ENCODE measurements at places on chromosomes 5 and 9.

- DNase-seq, result no peak
Observed at GRCh38 chr5:126647071-126647470, 46.3 kb downstream of the PHAX start.

DNA sequence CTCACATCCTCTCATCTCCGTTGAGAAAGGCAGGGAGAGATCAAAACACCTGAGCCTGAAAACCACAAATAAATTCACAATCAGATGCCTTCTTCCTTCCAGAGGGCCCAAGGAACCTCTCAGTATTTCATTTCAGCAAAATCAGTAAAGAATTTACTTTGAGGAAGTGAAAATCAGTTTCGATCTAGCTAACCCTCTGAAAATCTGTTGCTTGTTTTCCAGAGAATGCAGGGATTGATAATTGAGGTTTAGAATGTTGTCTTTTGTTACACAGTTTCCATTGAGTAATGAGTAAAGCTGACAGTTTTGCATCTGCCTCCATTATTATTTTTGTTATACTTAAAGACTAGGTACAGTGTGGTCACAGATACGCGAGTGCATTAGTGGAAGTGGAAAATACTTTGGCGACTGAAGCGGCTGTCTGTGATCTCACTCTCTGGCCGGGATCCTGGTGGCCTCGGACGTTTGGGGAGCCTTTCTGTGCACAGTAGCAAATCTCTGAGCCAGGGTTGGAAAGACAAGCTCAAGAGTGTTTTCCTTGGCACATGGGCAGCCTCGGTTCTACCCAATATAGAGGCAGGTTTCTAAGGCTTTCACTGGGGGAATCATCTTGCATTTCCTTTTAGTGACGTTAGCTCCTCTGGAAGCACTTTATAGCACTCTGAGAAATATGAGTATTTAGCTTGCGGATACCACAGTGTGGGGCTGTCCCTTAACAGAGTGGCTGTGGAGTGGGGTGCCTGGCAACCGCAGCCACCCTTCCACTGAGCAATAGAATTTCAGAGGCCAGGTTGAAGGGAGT lies 32.2 kb upstream of the ANGPTL2 start:
- DNase-seq, result no peak

DNA sequence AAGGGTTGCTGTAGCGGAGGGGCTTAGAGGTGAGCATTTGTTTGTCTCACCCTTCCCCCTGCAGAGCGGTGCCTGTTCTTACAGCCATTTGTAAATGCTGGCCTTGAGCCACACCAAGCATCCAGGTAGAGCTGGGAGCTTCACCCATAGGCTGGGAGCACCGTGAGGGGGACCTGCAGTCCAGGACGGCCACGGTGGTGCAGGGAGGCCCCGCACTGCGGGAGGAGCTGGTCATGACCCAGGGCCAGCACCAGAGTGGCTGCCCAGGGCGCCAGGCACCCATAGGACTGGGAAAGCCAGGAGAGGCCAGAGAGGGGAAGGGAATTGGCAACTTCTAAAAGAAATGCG lies 197.3 kb upstream of the ADAMTS16 start:
- no peak for DNase-seq

- no peak for DNase-seq
Observed at GRCh38 chr9:27059412-27059811, 49.6 kb upstream of the TEK start.

- DNase-seq, result no peak
Observed at GRCh38 chr5:10059556-10059955, 190.1 kb downstream of the ATPSCKMT start.

GRCh38 chr5:171577042-171577758 lies 157.8 kb downstream of the FGF18 start:
- DNase-seq, result no peak

DNA sequence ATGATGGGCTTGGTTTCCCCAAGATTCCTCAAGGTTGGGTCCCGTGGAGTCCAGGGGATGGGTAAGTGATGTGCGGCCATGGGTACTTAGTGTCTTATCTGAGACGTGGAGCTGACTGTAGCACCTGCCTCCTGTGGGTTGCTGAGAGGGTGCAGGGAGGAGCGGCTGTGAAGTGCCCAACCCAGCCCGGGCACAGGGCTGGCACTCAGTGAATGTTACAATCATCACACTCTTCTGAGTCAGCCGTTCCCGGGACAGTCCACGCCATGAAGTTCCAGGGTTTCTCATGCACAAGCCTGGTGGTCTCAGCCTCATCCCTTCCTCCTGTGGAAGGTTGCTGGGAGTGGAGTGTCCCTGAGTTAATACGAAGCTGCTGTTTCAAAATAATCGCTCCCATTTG lies 29.1 kb downstream of the NTNG2 start:
- no peak for DNase-seq

DNA sequence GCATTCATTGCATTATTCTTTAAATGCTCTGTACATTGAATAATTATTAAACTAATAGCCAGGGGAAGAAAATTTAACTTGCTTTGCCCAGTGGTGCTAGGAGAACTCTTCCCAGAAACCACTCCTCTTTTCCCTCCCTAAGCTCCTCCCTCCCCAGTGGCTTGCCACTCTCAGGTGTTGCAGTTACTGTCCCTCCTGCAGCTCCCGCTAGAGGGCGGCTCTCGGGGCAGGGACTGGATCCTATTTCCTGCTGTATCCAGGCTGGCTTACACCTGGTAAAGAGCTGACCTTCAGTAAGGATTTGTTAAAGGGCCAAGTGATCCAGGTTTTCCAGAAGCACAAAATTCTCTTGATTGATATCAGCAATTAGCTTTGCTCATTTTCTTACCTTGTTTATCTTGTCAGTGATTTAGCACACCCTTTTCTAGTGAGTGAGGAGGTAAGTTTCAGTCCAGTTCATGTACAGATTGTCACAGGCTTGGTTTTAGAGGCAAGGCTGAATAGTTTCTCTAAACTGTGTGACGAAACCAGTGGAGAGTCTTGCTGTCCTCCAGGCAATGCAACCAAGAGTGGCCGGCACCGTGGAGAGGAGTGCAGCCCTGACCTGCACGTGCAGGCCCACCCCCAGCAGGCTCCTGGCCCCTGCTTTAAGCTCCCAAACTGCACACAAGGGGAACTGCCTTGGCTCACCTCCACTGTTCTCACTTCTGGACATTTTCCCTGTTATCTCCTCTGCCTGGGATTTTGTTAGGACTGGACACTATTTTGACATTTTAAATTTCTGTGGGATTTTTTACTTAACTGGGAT lies 423.8 kb downstream of the SPOCK1 start:
- DNase-seq, result no peak

GRCh38 chr9:121857928-121858327 lies 206.5 kb downstream of the DAB2IP start:
- DNase-seq, result no peak

DNA sequence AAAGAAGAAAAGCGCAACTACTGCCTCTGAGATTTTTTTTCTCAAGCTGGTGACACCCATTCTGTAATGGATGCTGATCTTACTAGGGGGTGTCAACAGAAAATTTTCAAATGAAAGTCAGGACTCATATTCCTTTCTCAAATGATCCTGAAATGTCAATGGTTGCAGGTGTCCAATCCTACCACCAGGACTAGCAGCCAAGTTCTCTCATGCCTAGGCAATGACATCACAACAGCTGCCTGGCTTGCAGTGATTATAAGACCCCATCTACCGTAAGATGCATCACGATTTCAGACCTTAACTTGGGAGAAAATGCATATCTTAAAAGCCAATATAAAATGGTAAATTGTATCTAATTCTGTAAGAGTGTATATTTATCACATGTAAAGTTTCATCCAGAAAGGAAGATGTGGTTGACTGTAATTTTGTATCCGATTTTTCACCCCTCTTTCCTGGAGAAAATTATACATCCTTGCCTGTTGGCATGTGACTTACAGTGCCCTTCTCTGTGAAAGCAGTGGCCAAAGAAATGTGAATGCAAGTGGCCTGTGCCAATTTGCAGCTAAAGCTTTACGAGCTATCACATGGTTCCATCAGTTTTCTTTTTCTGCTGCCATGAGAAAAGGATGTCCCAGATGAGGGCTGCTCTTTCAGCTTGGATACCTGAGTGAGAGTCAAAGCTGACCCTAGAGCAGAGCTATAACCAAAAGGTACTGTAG lies 104.4 kb downstream of the DENND1A start:
- no peak for DNase-seq

GRCh38 chr5:119470851-119471451 lies 18.7 kb downstream of the HSD17B4 start:
- no peak for DNase-seq

DNA sequence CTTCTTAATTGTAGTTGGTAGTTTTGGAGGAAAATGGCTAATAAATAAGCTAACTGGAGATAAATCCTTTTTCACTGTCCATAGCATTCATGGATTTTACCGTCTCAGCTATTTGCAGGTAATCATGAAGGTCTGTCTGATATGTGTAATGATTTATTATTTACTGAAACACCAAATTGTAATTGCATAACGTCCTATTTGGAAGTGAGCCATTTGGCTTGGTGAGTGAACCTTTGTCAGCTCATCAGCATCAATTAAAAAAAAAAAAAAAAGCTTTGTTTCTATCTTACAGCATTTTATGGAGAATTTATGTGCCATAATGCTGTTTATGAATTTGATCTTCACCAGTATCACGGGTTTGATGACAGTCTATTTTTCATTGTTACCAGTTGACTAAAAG lies 20.2 kb downstream of the RECK start:
- DNase-seq, result no peak

DNA sequence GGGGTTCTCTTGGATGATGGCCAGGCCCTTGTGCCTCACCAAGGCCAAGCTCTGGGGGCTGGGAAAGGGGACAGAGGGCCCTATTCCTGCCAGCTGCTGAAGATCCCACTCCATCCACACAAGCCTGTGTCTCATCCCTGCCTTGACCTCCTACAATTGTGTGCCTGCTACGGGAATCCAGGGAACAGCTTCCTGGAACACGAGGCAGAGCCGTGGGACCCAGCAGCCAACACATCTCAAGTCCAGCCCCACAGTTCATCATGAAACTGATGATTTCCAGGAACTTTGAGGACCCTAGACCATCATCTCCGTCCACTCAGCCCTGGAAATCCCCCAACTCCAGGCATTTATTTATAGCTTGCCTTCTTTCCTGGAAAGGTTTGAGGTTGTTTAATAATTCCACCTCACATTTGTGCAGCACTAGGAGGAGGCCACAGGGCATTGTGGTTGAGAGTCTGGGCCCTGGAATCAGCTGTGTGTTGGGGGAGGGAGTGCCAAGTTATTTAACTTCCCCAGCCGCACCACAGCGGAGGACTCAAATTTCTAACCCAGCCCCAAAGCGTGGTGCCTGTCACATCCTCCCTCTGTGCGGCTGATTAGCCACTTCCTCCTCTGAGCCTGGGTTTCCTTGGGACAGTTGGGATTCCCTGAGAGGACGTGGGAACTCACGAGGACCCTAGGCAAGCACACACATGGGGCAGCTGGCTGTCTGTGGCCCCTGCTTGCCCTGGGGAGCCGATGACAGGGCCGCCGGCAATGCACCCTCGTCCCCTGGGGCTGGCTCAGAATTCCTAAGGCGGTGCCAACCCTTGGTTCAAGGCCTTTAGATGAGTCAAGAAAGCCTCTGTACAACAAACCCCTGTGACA lies 58.2 kb upstream of the GGTA1 start:
- DNase-seq, result no peak

- DNase-seq, result no peak
Observed at GRCh38 chr5:78587081-78587774, 61.3 kb downstream of the LHFPL2 start.

DNA sequence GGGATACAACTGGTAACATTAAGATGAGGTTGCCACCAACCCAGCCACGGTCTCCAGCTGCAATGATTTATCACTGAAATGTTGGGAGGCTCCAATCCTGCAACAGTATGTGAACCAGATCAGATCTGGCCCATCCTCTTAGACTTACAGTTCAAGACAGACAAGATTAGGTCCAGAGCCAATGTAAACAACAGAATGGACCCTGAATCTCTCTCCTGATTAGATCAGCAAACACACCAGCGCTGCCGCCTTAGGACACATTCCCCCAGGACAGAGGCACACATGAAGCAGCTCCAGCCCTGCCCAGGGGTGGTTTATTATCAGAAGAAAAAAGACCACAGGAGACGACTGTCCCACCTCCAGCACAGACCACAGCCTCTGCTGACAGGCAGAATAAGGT lies 82.1 kb downstream of the SLIT3 start:
- DNase-seq, result no peak

DNA sequence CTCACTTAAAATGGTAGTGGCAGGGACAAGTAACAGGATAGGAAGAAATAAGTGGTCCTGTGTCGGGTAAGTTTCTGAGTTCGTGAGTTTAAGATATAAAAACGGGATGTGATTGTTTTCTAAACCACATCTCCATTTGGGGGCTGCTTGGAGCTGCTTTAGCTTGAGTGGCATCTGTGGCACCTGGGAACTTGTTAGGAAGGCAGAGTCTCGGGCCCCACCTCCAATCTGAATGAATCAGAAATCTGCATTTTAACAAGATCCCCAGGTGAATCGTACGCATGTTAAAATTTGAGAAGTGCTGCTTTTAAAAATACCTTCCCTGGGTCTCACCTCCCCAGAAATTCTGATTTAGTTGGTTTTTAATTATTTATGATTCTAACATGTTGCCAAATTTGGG lies 78.1 kb downstream of the CDH6 start:
- DNase-seq, result no peak

- DNase-seq, result no peak
Observed at GRCh38 chr5:17619354-17619753, 9.2 kb downstream of the TAF11L12 start.

GRCh38 chr5:112907166-112907631 lies 14.8 kb downstream of the REEP5 start:
- no peak for DNase-seq

Measured in nucleus accumbens (tissue), 56 donors.